ENCODE measurements at places on chromosomes 12 and 14. TPM values are rescaled to one million over a fixed set of nuclear protein-coding genes. Genes with fewer than 3 reads are reported as not detected.

TEX52 gene
- total RNA-seq, result not detected

FAM181A gene
- total RNA-seq, result not detected

SENP1 gene
- total RNA-seq, result 18.3 TPM

CLEC6A gene
- not detected for total RNA-seq

IGFBP6 gene
- total RNA-seq, result 1,838 TPM

RHEBL1 gene
- total RNA-seq, result 0.35 TPM

KERA gene
- not detected for total RNA-seq

TMEM229B gene
- 1.5 TPM for total RNA-seq

FAM186B gene
- 0.31 TPM for total RNA-seq

PTCSC3 gene
- not detected for total RNA-seq

MSI1 gene
- 9.2 TPM for total RNA-seq

SERPINA9 gene
- total RNA-seq, result not detected

RD3L gene
- not detected for total RNA-seq

C12orf42 gene
- total RNA-seq, result not detected

EPYC gene
- total RNA-seq, result not detected

LMNTD1 gene
- not detected for total RNA-seq

OVCH1 gene
- total RNA-seq, result 0.57 TPM

PRH1 gene
- total RNA-seq, result 3.6 TPM

MRPL42 gene
- total RNA-seq, result 46.9 TPM

GUCY2C gene
- total RNA-seq, result not detected

PTPRB gene
- total RNA-seq, result 27.7 TPM

TSHR gene
- not detected for total RNA-seq

CLEC4D gene
- total RNA-seq, result not detected

KLRF1 gene
- total RNA-seq, result not detected

RHOJ gene
- total RNA-seq, result 12.5 TPM

TAS2R10 gene
- 0.78 TPM for total RNA-seq

NINJ2 gene
- 0.78 TPM for total RNA-seq

LYSET gene
- 8.7 TPM for total RNA-seq

SMIM41 gene
- 4.2 TPM for total RNA-seq

PLBD1 gene
- total RNA-seq, result 6.8 TPM

NAV3 gene
- total RNA-seq, result 4.6 TPM

NANOG gene
- 0.08 TPM for total RNA-seq

CLEC2B gene
- total RNA-seq, result 3.4 TPM

KLHDC1 gene
- total RNA-seq, result 13.2 TPM

C14orf132 gene
- total RNA-seq, result 135 TPM

KRT3 gene
- not detected for total RNA-seq

SLC25A21 gene
- total RNA-seq, result 0.40 TPM

SLC8A3 gene
- 0.49 TPM for total RNA-seq

BMAL2 gene
- 3.0 TPM for total RNA-seq

TOGARAM1 gene
- total RNA-seq, result 12.0 TPM

TTC8 gene
- 32.6 TPM for total RNA-seq

COCH gene
- 2.3 TPM for total RNA-seq

GDF11 gene
- total RNA-seq, result 3.1 TPM

TAS2R9 gene
- total RNA-seq, result not detected

CFAP251 gene
- 1.1 TPM for total RNA-seq

CLEC4E gene
- 6.5 TPM for total RNA-seq

NTN4 gene
- 103 TPM for total RNA-seq
